ENCODE measurements at places on chromosomes 2 and 18.

GRCh38 chr2:16561676-16562075, 104.0 kb downstream of the CYRIA start:
- no peak for DNase-seq

- DNase-seq = no peak
These were observed 102.3 kb downstream of the BOD1L2 start for GRCh38 chr18:57249179-57249578.

GRCh38 chr18:55252901-55253300, 293.6 kb upstream of the CCDC68 start:
- DNase-seq = no peak

- DNase-seq = no peak
These were observed 137.8 kb downstream of the CLIP4 start for GRCh38 chr2:29253026-29253425.

- DNase-seq = no peak
These were observed 9.1 kb upstream of the UNC80 start for GRCh38 chr2:209762563-209762962.

GRCh38 chr18:28127228-28127627, 49.7 kb downstream of the CDH2 start:
- no peak for DNase-seq

GRCh38 chr2:85266146-85267041, 61.4 kb downstream of the TGOLN2 start:
- no peak for DNase-seq

DNA sequence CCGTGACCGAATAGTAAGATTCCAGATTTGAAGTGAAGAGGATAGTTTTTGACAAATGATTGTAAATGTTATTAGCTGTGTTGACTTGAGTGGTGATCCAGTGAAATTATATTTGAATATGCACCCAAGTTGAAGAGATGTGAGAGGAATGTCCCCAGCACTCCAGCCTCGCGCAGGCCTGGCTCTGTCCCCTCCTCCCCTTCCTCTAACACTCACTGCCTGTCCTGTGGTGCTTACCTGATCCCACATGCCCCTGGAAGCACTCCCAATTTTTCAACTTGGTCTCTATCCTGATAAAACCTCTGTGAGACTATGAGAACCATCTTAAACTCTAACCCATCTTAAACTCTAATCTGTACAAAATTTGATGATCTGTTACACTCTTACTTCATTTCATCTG, 154.7 kb upstream of the LRP1B start:
- no peak for DNase-seq

GRCh38 chr2:221571551-221572218, 419 bp downstream of the EPHA4 start:
- no peak for DNase-seq

- DNase-seq = no peak
These were observed 46.0 kb upstream of the CD28 start for GRCh38 chr2:203660465-203660864.

GRCh38 chr18:9731380-9731779, 23.3 kb downstream of the RAB31 start:
- DNase-seq = no peak

GRCh38 chr2:12796657-12797056, 79.9 kb downstream of the TRIB2 start:
- DNase-seq = no peak

DNA sequence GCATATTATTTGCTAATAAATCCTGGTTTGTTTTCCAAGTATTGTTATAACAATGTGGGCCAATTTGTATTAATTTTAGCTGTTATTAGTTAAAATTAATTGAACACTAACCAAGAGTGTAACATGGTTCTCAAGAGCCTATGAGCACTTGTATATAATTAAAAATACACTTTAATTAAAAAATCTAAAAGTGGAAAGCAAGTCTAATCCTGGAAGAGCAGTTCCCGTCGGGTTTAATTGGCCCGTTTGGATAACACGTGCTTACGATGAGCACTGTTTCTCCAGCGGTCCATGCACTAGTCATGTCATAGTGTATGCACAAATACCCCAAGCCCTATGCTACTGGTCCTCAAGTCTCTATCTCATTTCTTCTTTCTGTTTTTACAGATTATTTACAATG, 49.0 kb downstream of the DCDC2C start:
- DNase-seq = no peak

- no peak for DNase-seq
These were observed 125.5 kb upstream of the SERTAD2 start for GRCh38 chr2:64779117-64779690.

- no peak for DNase-seq
These were observed 118.1 kb downstream of the PRPF40A start for GRCh38 chr2:152598975-152599759.

- DNase-seq = no peak
These were observed 14.1 kb upstream of the CNNM3 start for GRCh38 chr2:96801786-96802595.

DNA sequence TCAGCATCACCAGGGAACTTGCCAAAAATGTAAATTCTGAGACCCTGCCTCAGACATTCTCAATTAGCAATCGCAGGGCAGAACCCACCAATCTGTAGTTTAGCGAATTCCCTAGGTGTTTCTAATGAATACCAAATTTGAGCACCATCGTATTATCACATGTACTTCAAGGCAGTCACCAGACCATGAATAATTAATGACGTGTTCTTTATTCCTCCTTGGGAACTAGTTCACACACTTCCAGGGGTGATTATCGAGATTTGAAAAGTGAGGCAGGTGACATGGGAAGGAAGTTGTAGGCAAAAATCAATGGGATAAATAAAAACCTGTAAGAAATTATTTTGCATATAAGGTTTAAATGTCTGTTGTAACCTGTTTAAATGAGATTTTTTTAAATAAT, 102.5 kb upstream of the CRIM1 start:
- no peak for DNase-seq

GRCh38 chr2:25697559-25698341, 24.4 kb upstream of the DTNB start:
- DNase-seq = peak; percentile 26

GRCh38 chr2:84459944-84460429, 907 bp upstream of the SUCLG1 start:
- no peak for DNase-seq

GRCh38 chr2:209236377-209236776, 187.5 kb upstream of the MAP2 start:
- no peak for DNase-seq

GRCh38 chr2:179253226-179253625, 11.4 kb downstream of the SESTD1 start:
- DNase-seq = no peak

DNA sequence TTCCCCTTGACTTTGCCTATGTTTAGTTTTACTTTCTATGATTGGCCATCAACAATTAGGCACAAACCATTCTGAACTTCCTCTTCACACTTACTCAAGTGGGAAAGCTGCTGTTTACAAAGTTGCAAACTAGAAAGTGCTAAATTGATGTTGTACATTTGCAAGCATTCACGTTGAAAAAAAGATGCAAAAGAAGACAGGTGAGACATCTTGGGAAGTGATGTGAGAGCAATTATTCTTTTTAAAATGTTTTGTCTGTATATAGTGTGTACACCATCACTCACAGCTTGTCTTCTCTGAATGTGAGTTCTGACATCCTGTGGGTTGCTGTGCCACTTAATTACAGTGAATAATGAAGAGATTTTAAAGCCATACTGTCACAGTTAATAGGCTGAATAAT, 874.1 kb upstream of the LRATD1 start:
- DNase-seq = no peak

GRCh38 chr2:113175042-113175628, 1.4 kb downstream of the PSD4 start:
- DNase-seq = no peak

GRCh38 chr2:224969095-224969494, 73.2 kb downstream of the DOCK10 start:
- no peak for DNase-seq

DNA sequence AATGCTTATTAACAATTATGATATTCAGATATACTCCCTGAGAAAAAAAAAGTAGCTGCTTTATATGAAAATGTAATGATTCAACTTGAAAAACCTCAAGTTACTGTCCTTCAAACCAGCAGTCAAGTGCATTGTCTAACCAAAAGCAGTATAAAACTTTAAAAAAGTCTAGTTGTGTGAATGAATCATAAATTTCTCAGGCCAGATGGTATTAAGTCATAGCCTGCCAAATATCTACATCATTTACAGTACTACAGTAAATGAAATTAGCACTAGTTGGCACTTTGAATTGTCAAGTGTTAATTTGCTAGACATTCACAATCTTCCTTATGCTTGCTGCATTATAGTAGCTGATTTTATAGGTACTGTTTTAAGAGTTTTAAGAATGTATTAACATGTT, 85.9 kb downstream of the CBLN2 start:
- no peak for DNase-seq

- DNase-seq = no peak
These were observed 274.7 kb downstream of the HAUS1 start for GRCh38 chr18:46378864-46379207.

DNA sequence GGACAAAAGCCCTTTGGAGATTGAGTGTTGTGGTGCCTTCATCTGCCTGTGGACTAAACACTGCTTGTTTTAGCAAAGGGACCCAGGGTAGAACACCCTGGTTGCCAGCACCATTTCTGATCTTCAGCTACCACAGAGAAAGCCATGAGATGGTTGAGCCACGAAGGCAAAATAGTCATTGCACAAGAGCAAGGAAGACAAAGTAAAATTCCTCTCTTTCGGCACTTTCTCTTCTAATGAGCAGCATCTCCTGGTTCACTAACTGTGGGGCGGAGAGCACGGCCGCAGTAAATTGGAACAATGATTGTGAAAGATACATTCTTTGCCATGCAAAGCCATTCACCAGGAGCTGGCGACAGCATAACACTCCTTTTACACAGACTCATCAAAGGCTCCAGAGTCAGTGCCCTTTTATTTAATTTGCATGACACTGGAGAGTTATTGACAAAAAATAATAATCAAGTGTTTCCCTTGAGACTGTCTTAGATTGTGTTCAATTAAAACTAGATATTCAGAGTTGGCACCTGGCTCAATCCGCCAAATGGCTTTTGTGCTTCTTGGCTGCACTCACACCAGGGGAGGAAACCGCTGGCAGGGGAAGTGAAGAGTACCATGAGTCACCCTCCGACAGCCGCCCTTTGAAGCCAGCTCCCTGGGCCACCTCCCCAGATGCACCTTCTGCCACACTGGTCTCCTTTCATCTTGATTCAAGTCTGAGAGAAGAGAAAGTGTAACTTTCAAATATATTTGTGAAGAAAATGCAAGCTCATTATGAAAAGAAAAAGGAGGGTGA, 100.5 kb upstream of the MEIS1 start:
- DNase-seq = peak; percentile 12

DNA sequence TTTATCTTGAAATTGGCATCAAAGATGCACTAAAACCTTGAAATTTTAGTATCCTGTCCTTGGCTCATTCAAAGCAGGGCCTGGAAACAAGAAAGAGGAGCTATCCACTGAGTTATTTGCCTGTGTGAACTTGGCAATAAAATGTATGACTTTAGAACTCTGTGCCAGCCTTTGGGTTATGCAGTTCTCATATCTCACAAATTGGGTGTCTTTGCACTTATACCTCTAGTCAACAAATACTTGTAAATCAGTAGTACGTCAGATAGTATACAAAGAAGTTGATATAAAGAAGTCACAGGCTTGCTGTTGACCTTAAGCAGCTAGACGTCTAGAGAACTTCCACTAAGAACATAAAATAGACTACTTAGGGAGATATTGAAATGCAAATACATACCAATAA, 1331.9 kb downstream of the DPP10 start:
- no peak for DNase-seq

- DNase-seq = no peak
These were observed 53.7 kb downstream of the PTRHD1 start for GRCh38 chr2:24739354-24740025.

DNA sequence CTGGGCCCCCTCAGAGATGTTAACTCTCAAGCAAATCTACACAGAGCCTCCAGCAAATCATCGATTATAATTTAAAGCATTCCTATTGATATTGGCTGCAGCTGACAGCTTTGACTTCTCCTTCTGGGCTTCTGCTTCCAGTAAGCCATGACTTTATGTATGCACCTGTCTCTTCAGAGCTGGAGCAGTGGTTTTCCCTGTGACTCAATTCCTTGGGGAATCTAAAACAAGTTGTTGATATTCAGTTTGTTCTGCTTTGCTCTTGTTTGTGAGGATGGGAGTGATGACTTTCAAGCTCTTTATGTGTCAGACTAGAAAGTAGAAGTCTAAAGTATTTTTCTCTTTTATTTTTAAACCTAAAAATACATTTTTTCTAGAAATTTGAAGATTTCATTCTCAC, 45.1 kb upstream of the TNP1 start:
- DNase-seq = no peak

GRCh38 chr2:212929116-212929515, 222.3 kb downstream of the IKZF2 start:
- DNase-seq = no peak

- DNase-seq = no peak
These were observed 29.5 kb downstream of the MARCO start for GRCh38 chr2:118971245-118972122.

DNA sequence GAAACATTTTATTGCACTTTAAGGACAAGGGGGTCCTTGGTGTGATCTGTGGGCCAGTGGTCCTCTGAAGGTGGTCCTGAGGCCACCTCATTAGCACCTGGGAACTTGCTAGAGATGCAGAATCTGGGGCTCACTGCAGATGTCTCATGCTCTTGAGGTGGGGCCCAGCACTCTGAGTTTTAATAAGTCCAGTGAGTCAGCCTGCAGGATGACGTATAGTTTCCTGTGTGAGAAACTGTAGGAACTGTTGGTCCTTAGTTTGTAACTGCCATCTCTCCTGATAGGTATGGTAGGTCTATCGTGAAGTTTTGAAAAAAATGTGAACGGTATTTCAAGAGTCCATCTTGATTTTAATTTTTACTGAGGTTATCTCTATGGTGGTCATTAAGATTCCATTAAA, 2.8 kb downstream of the TRPM8 start:
- no peak for DNase-seq

DNA sequence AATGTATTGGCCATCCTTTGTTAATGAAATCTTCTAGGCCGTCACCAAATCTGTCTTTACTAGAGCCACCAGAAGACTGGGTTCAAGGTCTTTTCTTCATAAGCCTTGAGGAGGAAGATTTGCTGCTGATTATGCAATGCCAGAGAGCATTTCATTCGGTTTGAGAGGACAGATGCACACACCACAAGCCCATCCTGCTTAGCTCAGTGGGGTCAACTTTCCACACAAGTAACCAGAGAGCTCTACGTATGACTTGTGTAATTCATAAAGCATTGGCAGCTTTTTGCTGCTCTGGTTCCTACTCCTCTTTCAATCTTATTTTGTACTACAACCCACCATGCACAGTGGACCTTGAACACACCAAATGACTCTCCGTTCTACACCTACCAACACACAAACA, 106.9 kb downstream of the OSR1 start:
- DNase-seq = no peak

All from DMS79 (cell line).